ENCODE measurements at places on chromosomes 12 and 14.

GRCh38 chr14:71341156-71341555 lies 433.9 kb downstream of the PCNX1 start:
- DNase-seq, result no peak

- no peak for DNase-seq
Measured at GRCh38 chr12:71892059-71892458, 46.6 kb upstream of the TPH2 start.

GRCh38 chr12:85275374-85275773 lies 4.6 kb upstream of the ALX1 start:
- DNase-seq, result no peak

DNA sequence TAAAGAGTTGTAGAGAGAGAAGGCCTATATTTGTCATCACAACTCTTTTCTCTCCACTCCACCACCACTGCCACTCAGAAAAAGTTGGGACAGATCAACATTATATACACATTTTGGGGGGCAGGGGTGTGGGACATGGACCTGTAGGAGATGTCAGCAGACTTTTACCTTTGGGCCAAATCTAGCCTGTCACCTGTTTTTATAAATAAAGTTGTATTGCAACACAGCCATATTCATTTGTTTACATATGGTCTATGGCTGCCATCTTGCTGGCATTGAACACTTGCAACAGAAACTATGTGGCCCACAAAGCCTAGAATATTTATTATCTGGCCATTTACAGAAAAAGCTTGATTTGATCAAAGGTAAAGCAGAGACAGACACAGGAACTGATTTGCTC lies 250.7 kb downstream of the BTG1 start:
- DNase-seq, result no peak

- no peak for DNase-seq
Measured at GRCh38 chr12:107243341-107243740, 150.0 kb upstream of the CRY1 start.

GRCh38 chr12:67456431-67456901 lies 187.3 kb downstream of the CAND1 start:
- DNase-seq, result peak; percentile 88

- no peak for DNase-seq
Measured at GRCh38 chr14:29069228-29069627, 302.6 kb downstream of the FOXG1 start.

DNA sequence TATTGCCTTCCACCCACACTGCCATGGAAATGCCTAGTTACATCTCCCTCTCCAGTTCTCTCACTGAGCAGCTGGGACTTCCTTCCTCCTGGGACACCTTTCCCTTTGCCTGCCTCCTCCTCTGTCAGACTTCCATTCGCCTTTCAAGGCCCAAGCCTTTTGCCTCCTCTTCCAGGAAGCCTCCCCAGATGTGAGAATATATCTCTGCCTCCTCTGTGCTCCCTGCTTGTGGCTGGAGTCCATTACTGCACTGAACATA lies 3.1 kb downstream of the IFI27L2 start:
- DNase-seq, result no peak

DNA sequence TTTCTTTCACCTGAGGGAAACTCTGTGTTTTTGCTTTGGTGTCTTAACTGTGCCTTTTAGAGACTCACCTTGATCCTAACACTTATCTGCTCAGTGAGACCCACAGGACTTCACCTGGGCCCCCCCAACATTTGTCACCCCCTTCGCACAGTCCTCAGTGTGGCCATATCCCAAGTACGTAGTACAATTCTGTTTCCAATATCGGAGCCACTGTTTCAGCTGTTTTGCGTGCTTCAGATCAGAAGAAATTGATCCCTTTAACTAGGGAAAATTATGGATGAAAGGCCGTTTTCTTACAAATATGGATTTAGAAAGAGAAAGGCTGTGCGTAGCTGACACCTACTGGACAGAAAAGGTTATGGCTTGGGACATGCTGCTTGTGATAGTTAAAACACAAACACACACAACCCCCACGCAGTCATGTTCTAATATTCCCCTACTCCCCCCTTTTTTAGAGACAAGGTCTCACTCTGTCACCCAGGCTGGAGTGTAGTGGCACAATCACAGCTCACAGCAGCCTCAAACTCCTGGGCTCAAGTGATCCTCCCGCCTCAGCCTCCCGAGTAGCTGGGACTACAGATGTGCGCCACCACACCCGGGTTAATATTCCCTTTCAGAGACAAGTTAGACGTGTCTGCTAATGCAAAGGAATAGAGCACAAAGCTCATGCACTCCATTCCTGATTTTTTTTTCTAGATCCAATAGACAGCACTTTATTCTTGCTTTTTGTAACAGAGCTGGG lies 3.6 kb upstream of the SLC7A8 start:
- DNase-seq, result no peak

DNA sequence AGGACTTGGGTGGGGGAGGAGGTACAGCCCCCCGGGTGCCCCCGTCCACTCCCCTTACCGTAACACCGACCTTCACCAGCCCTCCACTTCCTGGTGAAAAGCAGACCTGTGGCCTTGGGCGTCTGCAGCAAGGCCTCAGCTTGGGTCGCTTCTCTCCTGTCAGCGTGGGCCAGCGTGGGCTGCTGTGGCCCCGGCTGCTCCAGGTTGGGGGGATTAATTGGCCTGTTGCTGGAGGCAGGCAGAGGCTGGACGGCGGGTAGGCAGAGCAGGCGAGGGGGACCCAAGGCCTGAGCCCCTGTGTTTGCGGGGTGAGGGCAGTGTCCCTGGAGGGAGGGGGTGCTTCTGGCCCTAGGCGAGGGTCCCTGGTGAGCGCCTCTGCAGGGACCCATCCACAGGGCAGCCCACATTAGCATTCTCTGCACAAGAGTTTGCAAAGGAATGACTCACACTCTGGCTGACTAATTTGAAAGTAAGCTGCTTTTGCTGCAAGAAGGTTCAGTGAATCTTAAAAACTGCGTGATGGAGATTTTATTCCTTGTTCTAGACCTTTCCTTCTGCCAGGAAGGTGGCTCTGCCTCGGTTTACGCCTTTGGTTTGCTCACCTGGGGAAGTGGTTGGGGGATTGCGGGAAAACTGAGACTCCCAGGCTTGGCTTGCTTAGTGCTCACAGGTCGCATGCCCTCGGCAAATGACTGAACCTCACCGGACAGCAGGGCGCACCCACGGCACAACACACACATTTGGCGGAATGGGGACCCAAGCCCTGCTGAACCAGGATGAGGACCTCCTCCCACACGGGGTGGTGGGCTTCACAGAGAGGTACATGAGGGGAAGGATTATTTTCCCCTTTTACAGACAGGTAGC lies 37.9 kb upstream of the DLK1 start:
- DNase-seq, result no peak

DNA sequence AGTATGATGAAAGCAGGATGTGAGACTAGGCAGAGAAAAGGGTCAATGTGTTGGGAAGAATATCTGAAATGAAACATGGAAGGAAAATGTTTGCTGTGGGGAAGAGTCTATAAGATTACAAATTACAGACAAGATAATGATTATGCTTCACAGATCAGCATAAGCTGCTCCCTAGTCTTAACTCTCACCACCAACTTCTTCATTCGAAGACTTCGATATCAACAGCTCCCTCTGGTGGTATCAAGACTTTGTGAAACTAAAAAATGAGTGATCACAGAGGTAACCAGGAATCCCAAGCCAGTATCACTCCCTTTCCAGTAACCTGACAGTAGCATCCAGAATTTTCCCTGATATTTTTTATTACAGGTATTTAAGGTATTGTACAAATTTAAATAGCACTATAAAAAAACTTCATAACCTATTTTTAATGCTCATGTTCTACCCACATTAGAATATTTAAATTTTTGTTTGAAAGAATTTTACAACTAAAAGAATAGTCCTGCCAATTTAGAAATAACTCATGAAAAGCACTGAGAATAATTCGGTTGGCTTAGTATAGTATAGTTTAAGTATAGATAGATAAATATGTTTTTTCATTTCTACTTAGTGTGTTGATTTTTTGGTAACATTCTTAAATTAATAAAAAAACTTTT lies 84.4 kb downstream of the C2CD5 start:
- DNase-seq, result no peak

DNA sequence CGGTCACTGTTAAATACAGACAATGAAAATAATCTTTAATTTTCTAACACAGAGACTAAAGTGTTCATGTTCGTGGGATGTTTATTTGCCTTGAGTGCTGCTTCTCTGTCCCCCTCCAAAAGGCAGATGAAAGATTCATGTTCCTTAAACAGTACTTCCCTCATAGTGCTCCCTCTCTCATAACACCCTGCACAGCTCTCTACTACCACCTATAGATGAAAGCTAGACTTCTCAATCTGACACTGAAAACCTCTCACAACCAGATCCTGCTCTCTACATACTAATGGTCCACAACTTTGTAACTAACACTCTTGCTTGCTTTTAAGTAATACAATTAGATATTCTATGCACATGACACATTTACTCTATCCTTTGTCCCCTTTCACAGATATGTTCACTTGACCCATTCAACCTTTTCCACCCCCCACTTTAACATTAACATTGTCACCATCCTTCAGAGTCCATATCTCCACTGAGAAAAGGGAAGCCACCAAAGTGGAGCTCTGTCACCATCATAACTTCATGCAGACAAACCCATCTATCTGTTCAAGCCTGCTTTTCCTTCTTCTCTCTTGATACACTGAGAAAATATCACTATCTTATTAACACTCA lies 266.4 kb upstream of the USP15 start:
- peak; percentile 0 for DNase-seq

- no peak for DNase-seq
Measured at GRCh38 chr14:100975671-100976070, 72.1 kb upstream of the RTL1 start.

GRCh38 chr14:89022274-89022673 lies 197.8 kb downstream of the TTC8 start:
- no peak for DNase-seq

GRCh38 chr12:88571543-88571942 lies 8.7 kb downstream of the KITLG start:
- DNase-seq, result no peak

GRCh38 chr14:59081720-59082119 lies 106.7 kb upstream of the DAAM1 start:
- DNase-seq, result no peak

GRCh38 chr14:51929166-51929565 lies 60.2 kb upstream of the RTRAF start:
- no peak for DNase-seq

GRCh38 chr12:132321321-132322118 lies 7.9 kb downstream of the GALNT9 start:
- no peak for DNase-seq

- DNase-seq, result no peak
Measured at GRCh38 chr12:111596985-111597830, 1.9 kb downstream of the ATXN2 start.

DNA sequence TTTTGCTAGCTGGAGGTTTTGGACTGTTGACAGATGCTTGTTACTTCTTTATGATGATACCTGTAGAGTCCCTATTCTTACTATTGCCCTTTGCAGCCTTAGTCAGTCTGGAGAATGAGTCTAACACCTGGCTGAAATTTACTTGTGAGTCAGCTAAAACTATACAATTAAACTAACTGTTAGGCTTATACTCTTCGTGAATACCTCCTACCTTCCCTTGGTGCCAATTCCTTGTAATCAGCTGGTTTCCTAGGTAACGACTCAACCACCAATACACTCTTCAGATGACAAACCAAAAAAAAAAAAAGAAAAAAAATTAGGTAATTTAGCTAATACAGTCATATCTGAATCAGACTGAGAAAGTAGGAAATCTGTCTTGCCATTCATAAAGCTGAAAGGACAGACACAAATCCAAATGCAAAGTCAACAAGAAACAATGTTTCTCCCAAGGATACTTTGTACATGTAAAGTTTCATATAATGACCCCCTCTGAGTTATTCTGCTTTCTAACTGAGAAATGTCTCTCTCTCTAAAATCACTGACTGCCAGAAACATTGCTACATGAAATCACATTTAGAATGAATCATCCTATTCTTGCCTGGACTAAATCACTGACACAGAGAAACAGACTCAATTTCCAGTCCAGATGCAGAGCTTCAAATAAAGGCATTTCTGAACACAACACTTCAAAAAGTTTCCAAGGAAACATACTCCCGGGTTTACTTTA lies 56.5 kb upstream of the CDKL1 start:
- DNase-seq, result no peak
